ENCODE measurements at places on chromosomes 12 and 14.

GRCh38 chr12:120252071-120252906 lies 13.2 kb downstream of the PXN start:
- DNase-seq, result peak; percentile 81

GRCh38 chr12:103558879-103559278 lies 28.2 kb upstream of the STAB2 start:
- no peak for DNase-seq

DNA sequence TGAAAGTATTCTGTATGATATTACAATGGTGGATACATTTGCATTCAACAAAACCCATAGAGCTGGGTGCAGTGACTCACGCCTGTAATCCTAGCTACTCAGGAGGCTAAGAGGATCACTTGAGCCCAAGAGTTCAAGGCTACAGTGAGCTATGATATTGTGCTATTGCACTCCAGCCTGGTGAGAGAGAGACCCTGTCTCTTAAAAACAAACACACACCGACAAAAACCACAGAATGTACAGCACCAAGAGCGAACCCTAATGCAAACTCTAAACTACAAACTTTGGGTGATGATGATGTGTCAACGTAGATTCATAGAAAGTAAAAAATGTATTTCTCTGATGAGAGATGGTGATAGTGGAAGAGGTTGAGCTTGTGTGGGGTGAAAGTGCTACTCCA lies 8.6 kb downstream of the CAPRIN2 start:
- DNase-seq, result no peak

DNA sequence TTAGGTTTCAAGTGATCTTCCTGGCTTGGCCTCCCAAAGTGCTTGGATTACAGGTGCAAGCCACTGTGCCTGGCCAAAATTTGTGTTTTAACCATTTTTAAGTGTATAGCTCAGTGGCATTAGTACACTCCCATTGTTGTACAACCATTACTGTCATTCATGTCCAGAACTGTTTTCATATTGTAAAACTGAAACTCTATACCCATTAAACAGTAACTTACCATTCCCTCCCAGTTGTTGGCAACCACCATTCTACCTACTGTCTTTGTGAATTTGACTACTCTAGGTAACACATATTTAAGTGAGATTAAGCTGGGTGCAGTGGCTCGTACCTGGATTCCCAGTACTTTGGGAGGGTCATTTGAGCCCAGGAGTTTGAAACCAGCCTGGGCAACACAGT lies 67.3 kb upstream of the KCNH3 start:
- no peak for DNase-seq

GRCh38 chr14:55760789-55761566 lies 181.0 kb downstream of the KTN1 start:
- DNase-seq, result no peak

GRCh38 chr12:106956048-106956578 lies 406 bp downstream of the TMEM263 start:
- peak; percentile 35 for DNase-seq

DNA sequence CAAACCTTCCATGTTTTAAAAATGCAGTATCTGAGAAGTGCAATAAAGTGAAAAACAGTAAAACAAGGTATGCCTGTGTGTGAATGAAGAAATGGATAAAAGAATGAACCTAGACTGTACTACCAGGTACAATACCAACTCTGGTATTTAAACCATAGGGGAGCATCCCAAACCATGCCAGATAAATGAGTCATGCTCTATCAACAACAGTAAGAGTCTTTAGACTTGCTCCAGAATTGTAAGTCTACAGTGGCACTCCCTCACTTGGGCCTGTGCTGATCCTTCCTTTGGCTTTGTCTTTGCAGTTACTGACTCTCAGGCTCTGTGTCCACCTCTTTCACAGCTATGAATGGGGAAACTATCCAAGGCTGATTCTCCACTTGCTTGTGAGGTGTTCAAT lies 38.1 kb downstream of the BBS10 start:
- DNase-seq, result no peak

GRCh38 chr12:55797068-55797467 lies 20.5 kb downstream of the SARNP start:
- DNase-seq, result no peak

DNA sequence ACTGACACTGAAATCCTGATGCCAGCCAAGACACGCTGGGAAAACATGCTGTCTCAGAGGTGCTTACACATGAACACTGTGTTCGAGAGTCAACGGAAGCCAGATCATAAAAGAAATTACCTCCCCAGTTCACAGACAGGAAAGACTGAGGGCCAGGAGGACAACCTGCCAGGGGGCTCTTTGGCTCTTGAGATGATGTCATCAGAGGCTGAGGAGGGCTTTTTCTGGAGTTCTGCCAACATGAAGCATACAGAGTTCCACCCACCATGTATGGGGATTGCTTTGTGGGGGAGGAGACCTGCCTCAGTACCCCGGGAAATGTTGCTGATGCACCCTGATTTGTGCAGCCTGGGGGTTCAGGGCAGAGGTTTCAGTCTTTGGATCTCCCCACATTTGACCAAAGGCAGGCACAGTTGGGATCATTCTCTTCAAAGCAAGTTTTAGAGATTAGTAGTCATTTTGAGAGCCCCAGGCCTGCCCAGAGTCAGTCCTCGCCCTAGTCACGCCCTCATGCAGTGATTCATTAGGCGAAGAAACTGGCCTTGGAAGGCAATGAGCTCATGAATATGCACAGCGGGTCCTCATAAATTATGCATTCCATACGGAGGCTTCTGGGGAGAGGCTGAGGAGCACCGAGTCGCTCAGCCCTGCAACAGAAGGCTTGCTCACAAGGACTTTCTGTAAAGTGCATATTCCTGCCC lies 34.9 kb upstream of the EML1 start:
- DNase-seq, result no peak

Measured in effector memory CD8-positive, alpha-beta T cell (primary cell).